ENCODE measurements at places on chromosomes 2 and 18.

DNA sequence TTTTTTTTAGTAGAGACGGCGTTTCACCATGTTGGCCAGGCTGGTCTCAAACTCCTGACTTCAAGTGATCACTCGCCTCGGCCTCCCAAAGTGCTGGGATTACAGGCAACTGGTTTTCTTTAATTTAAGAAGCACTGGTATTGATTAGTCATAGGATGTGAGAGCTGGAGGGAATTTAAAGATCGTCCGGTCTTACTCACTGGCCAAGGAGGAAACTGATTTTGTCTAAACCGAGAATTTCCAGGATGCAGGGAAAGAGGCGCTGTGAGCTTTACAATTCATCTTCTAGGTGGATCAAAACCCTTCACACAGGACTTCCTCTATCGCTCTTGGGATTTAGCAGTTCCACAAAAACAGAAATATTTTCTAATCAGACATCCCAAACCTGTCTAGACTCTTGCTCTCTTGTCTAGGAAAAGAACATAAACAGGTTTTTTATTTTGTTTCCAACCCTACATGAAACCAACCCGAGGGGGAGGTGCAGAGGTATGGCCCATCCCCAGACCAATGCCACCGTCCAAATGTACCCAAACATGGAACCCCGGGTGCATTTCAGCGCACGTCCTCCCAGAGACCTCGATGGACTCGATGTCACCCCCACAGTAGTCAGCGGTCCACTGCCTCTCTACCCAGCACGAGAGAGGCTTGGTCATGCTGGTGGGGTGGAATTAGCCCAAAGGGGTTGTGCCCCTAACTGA lies 12.5 kb upstream of the TUBB6 start:
- DNase-seq, result no peak

- DNase-seq, result no peak
These were observed 153.9 kb downstream of the RNF144A start for GRCh38 chr2:7071154-7071553.

DNA sequence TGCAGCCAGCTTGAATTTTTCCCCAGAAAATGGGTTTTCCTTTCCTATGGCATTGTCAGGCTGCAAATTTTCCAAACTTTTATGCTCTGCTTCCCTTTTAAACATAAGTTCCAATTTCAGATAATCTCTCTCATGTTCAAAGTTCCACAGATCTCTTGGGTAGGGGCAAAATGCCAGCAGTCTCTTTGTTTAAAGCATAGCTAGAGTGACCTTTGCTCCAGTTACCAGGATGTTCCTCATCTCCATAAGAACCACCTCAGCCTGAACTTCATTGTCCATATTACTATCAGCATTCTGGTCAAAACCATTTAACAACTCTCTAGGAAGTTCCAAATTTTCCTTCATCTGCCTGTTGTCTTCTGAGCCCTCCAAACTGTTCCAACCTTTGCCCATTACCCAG lies 68.3 kb downstream of the SGPP2 start:
- no peak for DNase-seq

- no peak for DNase-seq
These were observed 310.1 kb downstream of the ALK start for GRCh38 chr2:29611261-29611660.

DNA sequence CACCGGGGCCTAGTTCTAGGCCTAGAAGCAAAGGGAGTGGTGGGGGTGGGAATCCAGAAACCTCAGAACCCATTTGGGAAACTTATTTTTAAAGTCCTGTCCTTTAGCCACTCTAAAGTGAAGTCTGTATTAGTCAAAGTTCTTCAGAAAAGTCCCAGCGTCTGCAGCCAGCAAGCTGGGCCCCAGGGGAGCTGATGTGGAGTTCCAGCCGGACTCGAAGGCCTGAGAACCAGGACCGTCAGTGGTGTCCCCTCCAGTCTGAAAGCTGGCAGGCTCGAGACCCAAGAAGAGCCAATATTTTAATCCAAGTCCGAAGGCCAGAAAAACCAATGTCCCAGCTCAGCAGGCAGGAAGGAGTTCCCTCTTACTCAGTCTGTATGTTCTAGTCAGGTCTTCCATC lies 32.4 kb downstream of the ID2 start:
- DNase-seq, result no peak

All from SJSA1 (cell line).